Neural crest cell (in vitro differentiated cells): ENCODE measurements at places on chromosomes 12 and 14.
A peak's percentile ranks its signal among the peaks of the same experiment; 100 is the strongest.

DNA sequence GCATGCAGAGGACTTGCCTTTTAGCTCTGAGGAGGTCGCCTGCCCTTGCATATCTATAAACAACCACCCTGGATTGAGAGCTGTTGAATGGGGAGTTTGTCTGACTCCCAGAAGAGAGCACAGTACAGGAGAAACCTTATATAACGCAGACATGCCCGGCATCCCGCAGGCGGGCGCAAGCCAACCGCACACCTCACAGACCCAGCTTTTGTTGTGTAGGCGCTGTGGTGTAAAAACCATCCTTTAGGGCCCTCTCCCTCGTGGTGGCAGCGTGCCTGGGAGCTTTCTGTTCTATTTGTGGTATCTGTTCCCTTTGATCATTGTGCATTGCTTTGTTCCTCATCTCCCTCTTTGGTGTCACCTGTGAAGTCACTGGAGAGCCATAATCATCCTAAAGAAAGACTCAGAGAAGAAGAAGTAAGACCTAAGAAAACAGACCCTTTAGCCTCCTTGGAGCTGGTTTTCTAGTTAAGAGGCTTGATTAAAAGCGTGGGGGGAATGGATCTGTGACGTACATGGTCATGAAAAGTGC lies 77.7 kb downstream of the ETV6 start:
- no peak overlapping the region for H3K27ac ChIP-seq
- H3K4me3 ChIP-seq: no peak overlapping the region
- H3K4me1 ChIP-seq: peaks cover 17% of the 10 kb centered on the region
- no peak for DNase-seq

DNA sequence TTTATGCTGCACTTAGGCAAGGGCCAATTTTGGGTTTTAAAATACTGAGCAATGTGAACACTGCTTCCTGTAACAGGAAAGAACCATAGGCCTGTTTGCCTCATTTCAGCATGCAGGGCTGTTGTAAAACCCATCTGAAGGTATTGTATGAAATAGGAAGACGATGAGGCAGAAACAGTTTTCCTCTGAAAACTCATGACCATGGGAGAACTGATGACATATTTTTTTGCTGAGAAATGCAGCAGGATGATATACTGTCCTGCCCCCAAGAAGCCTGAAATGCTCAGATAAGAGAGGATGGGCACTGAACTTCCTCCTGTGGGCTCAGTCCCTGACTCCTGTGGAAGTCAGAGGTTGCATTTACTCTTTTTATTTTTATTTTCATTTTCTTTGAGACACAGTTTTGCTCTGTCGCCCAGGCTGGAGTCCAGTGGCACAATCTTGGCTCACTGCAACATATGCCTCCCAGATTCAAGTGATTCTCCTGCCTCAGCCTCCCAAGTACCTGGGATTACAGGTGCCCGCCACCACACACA lies 17.4 kb downstream of the PYGL start:
- no peak overlapping the region for H3K4me3 ChIP-seq
- no peak for DNase-seq
- no peaks in the 10 kb centered on the region for H3K27me3 ChIP-seq

DNA sequence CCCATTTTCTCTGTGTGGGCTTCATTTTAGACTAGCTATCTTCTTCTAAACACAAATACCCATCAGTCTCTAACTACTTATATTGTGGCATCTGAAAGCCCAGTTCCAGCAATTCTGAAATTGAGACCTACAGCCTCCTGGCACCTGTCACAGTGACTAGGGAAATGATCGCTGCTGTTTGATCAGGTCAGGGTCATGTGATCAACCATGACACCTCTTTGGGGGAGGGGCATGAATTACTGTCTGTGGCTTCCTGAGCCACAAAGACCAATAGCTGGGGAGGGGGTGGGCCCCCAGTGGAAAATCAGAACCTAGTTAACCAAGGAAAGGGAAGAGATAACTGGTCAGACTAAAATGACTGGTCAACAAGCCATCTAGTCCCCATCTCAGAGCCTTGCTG lies 14.1 kb downstream of the WSCD2 start:
- H3K4me3 ChIP-seq: no peak overlapping the region
- H3K36me3 ChIP-seq: no peaks in the 10 kb centered on the region
- H3K4me1 ChIP-seq: peaks cover 5% of the 10 kb centered on the region
- DNase-seq: no peak

DNA sequence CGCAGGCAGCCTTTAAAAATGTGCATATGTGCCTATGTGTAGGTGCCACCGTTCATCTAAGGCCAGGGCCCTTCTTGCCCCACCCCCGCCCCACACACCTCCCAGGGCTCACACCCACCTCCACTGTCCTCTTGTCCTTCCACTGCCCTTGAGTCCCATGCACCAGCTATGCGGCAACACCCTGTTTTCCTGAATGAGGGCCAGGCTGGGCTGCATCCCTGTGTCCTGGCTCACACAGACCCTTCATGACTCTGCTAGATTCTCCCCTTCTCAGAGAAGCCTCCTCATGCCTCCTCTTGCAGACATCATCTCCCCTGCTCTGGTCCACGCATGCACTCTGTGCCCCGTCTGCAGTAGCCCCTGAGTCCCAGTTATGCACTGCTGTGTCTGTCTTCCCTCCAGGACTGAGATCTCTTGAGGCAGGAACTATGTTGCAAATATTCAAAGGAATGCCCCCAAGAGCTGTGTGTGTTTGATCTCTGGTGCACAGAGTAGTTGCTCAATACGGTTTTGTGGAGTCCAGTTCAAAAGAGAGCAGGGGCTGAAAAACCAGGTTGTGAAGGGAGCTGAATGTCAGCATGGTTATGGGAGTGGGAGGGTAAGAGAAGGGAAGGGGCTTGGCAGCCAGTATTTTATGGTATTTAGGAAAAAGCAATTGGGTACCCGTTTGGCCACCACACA lies 47.3 kb upstream of the ESRRB start:
- no peaks in the 10 kb centered on the region for H3K36me3 ChIP-seq
- no peak overlapping the region for H3K27ac ChIP-seq
- H3K4me1 ChIP-seq: no peaks in the 10 kb centered on the region
- no peak for DNase-seq
- H3K27me3 ChIP-seq: peaks cover 61% of the 10 kb centered on the region
- H3K4me3 ChIP-seq: no peak overlapping the region

DNA sequence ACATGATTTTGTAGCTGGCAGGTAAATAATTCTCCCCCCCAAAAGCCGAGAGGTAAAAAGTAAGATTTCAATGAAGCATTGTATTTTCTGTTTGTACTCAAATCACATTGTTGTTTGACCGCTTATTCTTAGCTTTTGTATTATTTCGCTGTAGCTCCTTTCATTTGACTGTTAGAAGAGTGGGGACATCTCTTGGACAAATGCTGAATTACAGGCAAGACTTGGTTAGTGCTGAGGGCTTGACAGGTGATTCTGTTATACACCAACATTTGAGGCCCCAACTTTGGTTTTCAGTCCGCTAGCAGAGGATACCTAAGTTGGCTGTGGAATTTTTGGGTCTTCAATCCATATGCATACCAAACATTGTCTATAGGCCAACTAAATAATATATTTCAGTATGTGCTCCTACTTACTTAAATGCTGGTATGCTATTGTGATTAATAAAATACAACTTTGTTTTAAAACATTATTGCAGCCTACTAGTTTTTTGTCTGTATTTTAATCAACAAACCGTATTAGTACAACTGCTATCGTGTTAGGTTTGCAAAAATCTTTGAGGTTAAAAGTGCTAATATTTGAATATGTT lies 102.2 kb downstream of the ERC1 start:
- DNase-seq: peak; percentile 53
- no peak overlapping the region for H3K4me3 ChIP-seq
- no peaks in the 10 kb centered on the region for H3K36me3 ChIP-seq
- no peak overlapping the region for H3K27ac ChIP-seq
- H3K4me1 ChIP-seq: peaks cover 10% of the 10 kb centered on the region

DNA sequence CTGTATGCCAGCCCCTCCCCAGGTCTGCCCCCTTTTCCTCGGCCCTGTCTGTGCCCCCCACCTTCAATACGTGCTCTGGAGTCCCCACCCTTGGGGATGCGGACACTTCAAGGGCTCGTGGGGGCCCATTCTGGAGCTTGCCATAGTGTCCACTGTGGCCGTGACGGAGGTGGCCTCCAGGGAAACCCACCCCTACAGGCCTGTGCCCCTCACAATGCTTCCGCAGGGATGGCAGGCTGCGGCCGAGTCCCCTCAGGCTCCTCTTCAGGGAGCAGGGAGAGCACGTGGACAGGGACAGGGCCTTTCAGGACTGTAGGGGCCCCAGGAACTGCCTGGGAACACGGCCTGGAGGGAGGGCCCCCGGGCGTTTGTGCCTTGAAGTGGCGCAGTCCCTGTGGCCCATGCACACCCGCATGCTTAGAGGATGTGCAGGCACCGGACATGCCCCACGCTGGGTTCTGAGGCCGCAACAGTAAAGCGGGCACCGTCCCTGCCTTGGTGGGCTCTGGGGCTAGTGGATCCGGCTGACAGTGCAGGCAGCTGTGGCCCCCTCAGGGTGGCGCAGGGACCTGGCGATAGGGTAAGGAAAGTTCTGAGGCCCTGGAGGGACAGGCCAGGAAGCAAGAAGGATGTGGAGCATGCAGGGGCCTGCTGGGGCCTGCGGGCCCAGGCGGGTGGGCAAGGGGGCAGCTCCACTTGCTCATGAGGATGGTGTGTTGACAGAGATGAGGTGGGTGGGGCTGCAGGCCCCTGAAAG lies 209.0 kb upstream of the RTL1 start:
- H3K36me3 ChIP-seq: no peaks in the 10 kb centered on the region
- no peaks in the 10 kb centered on the region for H3K27me3 ChIP-seq
- peaks cover 18% of the 10 kb centered on the region for H3K4me1 ChIP-seq

- H3K4me1 ChIP-seq: no peaks in the 10 kb centered on the region
- no peak overlapping the region for H3K27ac ChIP-seq
- no peak for DNase-seq
- H3K4me3 ChIP-seq: no peak overlapping the region
- no peaks in the 10 kb centered on the region for H3K27me3 ChIP-seq
- no peaks in the 10 kb centered on the region for H3K36me3 ChIP-seq
Measured at GRCh38 chr12:80154261-80154660, 54.9 kb downstream of the OTOGL start.

DNA sequence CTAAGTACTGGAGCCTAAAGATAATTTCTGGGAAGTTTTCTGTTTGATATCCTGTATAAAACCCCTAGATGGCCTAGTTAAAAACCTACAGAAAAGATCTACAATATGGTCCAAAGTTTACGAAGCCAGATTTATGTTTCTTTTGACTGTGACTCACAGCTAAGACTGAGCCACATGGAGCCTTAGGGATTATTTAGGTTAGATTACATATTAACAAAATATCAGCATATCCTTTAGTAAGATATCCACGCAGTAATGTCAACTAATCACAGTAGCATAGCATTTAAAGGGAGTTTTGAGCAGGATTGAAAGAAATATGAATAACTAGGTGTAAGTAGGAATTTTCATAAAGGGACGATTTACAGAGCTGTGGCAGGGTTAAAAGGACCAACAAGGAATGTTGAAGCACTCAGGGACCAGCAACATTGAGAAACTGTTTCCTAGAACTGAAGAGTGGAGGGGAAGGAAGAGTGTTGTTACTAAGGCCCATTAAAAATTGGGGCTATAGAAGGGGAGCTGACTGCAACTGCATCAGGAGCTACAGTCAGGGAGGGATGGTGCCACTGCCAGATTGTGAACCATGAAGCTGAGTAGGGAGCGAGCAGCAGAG lies 155.5 kb downstream of the DACT1 start:
- no peak for DNase-seq
- H3K4me1 ChIP-seq: peaks cover 26% of the 10 kb centered on the region

DNA sequence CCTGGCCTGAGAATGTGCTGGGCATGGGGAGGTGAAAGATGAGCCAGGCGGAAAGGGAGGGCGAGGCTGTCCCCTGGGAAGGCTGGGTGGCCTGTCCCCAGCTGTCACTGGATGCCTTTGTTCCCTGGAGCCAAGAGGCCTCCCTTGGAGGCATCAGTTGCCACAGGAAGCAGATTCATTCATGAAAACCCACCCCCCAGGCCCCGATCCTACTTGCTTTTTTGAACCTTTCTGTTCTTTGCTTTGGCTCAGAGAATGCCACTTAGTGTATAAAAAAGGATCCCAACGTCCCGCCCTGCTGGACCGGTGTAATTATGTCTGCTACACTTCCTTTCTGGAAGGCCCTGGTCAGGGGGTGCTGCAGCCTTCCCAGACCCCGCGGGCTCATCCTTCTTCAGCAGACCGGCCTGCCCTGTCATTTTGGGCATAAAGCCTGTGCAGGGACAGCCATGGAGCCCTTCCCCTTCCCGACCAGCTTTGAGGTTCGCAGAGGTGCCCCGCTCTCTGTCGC lies 220.2 kb downstream of the SLC41A2 start:
- H3K4me3 ChIP-seq: peak overlapping the region; percentile 49
- H3K36me3 ChIP-seq: no peaks in the 10 kb centered on the region
- DNase-seq: peak; percentile 18
- H3K4me1 ChIP-seq: peaks cover 75% of the 10 kb centered on the region

DNA sequence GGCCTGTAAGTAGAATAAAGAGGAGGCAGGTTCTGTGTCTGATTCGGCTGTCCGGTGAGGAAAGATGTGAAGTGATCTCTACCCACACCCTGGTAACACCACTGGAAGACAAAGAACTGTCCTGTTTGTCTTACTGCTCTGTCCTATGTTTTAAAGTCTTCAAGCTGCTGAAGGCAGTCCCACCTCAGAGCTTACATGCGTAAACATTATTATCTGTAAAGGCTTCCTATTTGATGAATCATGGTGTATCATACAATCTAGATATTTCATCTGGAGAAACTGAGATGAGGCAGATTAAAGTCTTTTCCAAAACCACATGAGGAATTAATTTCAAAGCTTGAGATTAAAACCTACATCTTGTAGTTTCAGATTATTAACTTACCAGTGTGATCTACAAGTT lies 427.6 kb downstream of the ZFP36L1 start:
- DNase-seq: no peak
- H3K4me1 ChIP-seq: peaks cover 83% of the 10 kb centered on the region
- peak overlapping the region; percentile 99 for H3K27ac ChIP-seq
- H3K36me3 ChIP-seq: no peaks in the 10 kb centered on the region
- no peaks in the 10 kb centered on the region for H3K27me3 ChIP-seq
- peak overlapping the region; percentile 77 for H3K4me3 ChIP-seq

DNA sequence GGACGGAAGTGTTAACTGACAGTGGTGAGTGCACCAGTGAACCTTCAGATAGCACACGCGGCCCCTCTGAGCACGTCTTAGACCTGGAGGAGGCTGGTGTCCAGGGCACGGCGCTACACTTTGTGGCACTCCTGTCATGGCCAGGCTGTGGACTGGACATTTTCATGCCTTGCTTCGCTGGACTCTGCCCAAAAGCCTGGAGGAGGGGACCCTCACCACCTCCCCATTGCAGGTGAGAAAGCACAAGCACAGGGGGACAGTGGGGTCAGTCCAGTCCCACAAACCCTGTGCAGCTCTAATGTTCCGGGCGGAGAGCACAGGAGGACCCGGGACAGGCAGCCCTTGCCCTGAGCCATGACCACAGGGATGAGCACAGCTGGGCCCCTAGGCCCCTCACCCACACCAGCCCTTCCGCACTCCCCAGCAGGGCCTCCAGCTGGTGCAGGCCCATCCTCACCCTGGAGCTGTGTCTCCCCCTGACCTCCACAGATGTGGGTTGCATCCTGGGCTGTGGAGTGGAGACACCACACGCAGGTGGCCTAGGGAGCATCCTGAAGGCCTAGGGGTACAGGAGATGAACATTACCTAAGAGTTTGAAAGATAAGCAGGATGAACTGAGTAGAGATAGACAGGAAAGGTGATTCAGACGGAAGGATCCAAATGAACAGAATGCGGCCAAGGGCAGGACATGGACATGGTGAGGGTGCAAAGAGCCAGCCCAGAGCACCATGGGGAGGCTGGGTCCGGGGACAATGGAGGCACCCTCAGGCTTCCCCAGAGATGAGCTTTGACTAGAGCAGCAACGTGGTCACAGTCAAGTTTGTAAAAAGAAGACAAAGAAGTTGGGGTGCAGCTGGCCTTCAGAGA lies 132.8 kb downstream of the BCL11B start:
- DNase-seq: no peak
- H3K4me3 ChIP-seq: no peak overlapping the region
- peaks cover 23% of the 10 kb centered on the region for H3K27me3 ChIP-seq
- no peaks in the 10 kb centered on the region for H3K36me3 ChIP-seq
- peaks cover 4% of the 10 kb centered on the region for H3K4me1 ChIP-seq
